ENCODE measurements at places on chromosomes 4 and X. TPM values are rescaled to one million over a fixed set of nuclear protein-coding genes. Genes with fewer than 3 reads are reported as not detected.
A peak's percentile ranks its signal among the peaks of the same experiment; 100 is the strongest.

KIT gene
- 31.0 TPM for total RNA-seq

DNA sequence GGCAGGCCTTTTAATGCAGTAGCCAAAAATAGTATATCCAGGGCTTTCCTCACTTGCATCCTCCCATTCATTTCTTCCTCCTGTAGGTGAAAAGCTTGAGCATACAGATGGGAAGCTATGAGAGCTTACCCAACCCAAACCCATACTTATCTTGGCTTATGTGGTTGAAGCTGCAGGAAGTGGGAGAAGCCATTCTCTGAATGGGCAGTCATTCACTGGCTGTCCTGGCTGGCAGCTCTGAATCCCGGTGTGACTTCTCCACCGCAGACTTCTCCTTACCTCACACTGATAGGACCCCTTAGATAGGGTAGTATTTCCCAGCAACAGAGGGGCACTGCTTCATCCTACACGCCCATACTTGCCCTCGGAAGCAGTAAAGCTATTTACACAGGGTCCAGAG is 125.4 kb downstream of the AMMECR1 start:
- no peak overlapping the region for H3K4me3 ChIP-seq
- H3K27me3 ChIP-seq, result no peaks in the 10 kb centered on the region
- no peaks in the 10 kb centered on the region for H3K36me3 ChIP-seq
- no peaks in the 10 kb centered on the region for H3K4me1 ChIP-seq
- H3K27ac ChIP-seq, result no peak overlapping the region

DNA sequence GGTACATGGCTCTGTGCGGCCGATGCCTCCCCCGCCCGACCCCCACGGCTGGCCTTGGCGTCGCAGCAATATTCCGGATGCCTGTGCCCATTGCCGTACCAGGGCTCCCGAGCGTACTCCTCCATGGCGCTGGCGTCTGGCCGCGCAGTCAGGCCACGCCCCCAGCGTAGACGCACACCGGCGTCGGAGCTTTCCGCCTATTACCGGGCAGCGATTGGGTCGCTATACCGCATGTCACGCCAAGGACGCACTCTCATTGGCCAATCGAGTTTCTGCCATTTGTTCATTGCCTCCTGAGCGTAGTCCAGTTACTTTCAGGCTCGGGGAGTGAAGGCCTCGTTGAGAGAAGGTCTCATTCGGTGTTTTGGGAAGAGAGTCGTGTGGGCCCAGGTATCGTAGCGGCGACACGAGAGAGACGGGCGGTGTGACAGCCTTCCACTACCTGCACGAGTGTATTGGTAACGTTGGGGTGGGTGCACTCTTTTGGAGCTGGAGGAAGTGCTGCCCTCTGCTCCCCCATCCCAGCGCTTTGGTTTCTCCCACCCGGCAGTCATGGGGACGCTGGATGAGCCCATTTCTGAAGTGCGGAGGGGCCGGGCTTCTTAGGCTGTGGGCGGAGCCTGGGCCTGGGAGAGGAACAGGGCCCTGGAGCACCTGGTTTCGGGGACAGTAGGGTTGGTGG is at the start of the genes PQBP1 and TIMM17B:
Gene PQBP1, plus strand, starts transcription at position 306 of the 682 bp plus-strand sequence. CDS start 580 bp downstream, outside the sequence.
Gene TIMM17B, minus strand, starts transcription at position 144 of the 682 bp plus-strand sequence. Its CDS starts 19 bp downstream, at position 125.
- H3K4me3 ChIP-seq, result peak within 1 kb of the TSS; percentile 70
- peaks cover 12% of the 10 kb centered on the region for H3K36me3 ChIP-seq
- peak within 1 kb of the TSS; percentile 94 for H3K27ac ChIP-seq
- no peaks in the 10 kb centered on the region for H3K27me3 ChIP-seq
- peaks cover 17% of the 10 kb centered on the region for H3K4me1 ChIP-seq

IQSEC2 gene
- 19.7 TPM for total RNA-seq

GRCh38 chr4:87949961-87950360 is 25.6 kb upstream of the SPP1 start:
- no peaks in the 10 kb centered on the region for H3K4me1 ChIP-seq
- H3K27me3 ChIP-seq, result no peaks in the 10 kb centered on the region
- H3K4me3 ChIP-seq, result no peak overlapping the region

- H3K36me3 ChIP-seq, result peaks cover 25% of the 10 kb centered on the region
- H3K4me3 ChIP-seq, result no peak overlapping the region
- H3K27ac ChIP-seq, result no peak overlapping the region
Measured at GRCh38 chr4:168386002-168386401, 67.5 kb upstream of the DDX60 start.

DNA sequence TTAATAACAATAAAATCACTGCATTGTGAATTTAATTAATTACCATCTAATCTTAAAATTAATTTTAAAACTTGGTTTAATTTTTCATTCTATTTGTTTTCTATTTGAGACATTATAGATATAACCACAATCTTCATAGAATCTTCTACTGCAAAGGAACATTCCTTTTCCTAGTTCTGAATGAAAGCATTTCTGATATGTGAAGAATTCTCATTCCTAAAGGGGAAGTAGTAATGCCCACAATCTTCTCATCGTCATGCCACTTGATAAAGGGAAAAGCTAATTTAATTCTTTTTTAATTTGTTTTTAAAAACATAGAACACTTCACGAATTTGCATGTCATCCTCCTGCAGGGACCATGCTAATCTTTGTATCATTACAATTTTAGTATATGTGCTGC is 23.7 kb downstream of the MGARP start:
- no peaks in the 10 kb centered on the region for H3K27me3 ChIP-seq
- no peak overlapping the region for H3K4me3 ChIP-seq
- no peak overlapping the region for H3K27ac ChIP-seq
- no peak for DNase-seq

FRMPD3 gene
- total RNA-seq, result 0.16 TPM

DNA sequence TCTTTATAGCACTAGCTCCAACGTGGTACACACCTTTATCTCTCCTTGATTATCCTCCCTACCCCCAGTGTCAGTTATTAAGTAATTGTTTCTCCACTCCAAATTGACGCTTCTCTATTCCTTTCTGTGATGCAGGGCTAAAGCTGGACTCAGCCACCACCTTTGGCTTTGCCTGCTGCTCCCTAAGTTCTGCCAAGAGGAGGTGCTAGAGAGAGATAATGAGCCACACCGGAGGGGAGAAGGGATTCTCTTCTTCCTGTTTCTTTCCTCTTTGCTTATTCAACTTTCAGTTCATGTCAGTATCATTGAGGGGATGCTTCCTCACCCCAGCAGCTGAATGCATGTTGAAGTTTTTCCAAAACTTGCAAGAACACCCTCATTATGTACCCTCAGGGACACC is 176.5 kb downstream of the GBA3 start:
- no peak overlapping the region for H3K4me3 ChIP-seq
- no peak overlapping the region for H3K27ac ChIP-seq
- no peaks in the 10 kb centered on the region for H3K4me1 ChIP-seq
- H3K27me3 ChIP-seq, result no peaks in the 10 kb centered on the region

DNA sequence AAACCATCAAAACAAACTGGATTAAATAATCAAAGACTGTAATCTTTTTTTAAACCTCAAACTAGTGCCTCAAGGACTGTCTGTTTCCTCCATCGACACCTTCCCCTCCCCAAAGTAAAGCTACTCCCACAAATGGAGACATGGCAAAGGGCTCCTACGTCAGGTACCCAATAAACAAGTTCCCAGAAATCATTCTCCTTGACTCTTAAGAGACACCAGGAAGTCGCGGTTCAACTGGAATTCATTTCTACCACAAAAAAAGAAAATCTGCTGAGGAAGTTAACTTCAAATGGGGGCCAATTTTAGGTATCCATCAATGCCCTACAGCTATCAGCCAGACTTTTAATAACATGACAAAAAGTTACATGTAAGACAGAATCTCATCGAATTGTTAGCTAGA is 2.5 kb downstream of the RPS4X start:
- H3K36me3 ChIP-seq, result peaks cover 19% of the 10 kb centered on the region
- no peaks in the 10 kb centered on the region for H3K27me3 ChIP-seq
- no peak overlapping the region for H3K4me3 ChIP-seq
- no peak overlapping the region for H3K27ac ChIP-seq

GRCh38 chr4:54032558-54033135 is 31.8 kb downstream of the CHIC2 start:
- H3K4me3 ChIP-seq, result no peak overlapping the region
- peaks cover 25% of the 10 kb centered on the region for H3K4me1 ChIP-seq
- no peaks in the 10 kb centered on the region for H3K27me3 ChIP-seq
- DNase-seq, result no peak

DNA sequence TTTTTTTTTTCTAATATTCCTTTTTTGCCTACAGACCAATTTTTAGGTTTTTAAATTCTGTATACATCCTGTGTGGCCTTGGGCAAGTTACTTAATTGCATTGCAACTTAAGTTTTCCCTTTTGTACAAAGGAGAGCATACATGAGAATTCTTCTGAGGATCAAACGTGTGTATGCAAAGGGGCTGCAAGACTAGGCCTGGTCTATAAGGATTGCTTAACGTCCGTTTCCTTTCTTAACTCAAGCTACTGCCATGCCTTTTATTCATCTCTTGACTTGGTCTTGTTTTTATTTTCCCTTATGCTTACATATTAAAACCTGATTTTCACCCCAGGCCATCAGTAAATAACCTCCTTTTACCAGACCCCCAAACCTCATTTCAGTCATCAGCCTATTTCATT is 13.6 kb downstream of the RBPJ start:
- peaks cover 34% of the 10 kb centered on the region for H3K4me1 ChIP-seq
- H3K4me3 ChIP-seq, result no peak overlapping the region
- H3K27ac ChIP-seq, result no peak overlapping the region
- no peak for DNase-seq

- no peak overlapping the region for H3K27ac ChIP-seq
- H3K4me1 ChIP-seq, result no peaks in the 10 kb centered on the region
- no peak overlapping the region for H3K4me3 ChIP-seq
- peaks cover 12% of the 10 kb centered on the region for H3K36me3 ChIP-seq
Measured at GRCh38 chrX:19956923-19957322, 33.9 kb downstream of the BCLAF3 start.

ASB11 gene
- total RNA-seq, result not detected

GRCh38 chr4:26094076-26094475 is 180.1 kb downstream of the SMIM20 start:
- H3K27me3 ChIP-seq, result no peaks in the 10 kb centered on the region
- no peak overlapping the region for H3K27ac ChIP-seq
- no peak overlapping the region for H3K4me3 ChIP-seq
- no peaks in the 10 kb centered on the region for H3K36me3 ChIP-seq
- no peaks in the 10 kb centered on the region for H3K4me1 ChIP-seq
- DNase-seq, result no peak

- DNase-seq, result no peak
- H3K4me1 ChIP-seq, result no peaks in the 10 kb centered on the region
- no peak overlapping the region for H3K4me3 ChIP-seq
- H3K27me3 ChIP-seq, result no peaks in the 10 kb centered on the region
- H3K36me3 ChIP-seq, result no peaks in the 10 kb centered on the region
Measured at GRCh38 chr4:115918149-115918548, 804.7 kb upstream of the NDST4 start.

GRCh38 chr4:79621061-79621460 is 213.0 kb upstream of the GK2 start:
- no peak overlapping the region for H3K27ac ChIP-seq
- DNase-seq, result no peak
- peaks cover 44% of the 10 kb centered on the region for H3K4me1 ChIP-seq

DNA sequence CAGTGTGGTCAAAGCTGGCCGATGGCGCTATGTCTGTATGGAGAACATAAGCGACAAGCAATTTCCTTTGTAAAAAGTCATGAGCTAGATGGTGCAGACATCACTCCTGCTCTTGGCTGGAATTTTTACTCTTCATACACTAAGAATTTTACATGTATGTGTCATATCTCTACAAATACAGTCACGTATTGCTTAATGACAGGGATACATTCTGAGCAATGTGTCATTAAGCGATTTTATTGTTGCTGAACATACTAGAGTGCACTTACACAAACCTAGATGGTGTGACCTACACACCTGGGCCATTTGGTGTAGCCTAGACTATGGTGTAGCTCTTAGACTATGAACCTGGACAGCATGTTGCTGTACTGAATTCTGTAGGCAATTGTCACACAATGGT is 185.4 kb downstream of the SOWAHB start:
- no peak for DNase-seq
- H3K27me3 ChIP-seq, result no peaks in the 10 kb centered on the region
- H3K36me3 ChIP-seq, result no peaks in the 10 kb centered on the region
- no peak overlapping the region for H3K4me3 ChIP-seq

DNA sequence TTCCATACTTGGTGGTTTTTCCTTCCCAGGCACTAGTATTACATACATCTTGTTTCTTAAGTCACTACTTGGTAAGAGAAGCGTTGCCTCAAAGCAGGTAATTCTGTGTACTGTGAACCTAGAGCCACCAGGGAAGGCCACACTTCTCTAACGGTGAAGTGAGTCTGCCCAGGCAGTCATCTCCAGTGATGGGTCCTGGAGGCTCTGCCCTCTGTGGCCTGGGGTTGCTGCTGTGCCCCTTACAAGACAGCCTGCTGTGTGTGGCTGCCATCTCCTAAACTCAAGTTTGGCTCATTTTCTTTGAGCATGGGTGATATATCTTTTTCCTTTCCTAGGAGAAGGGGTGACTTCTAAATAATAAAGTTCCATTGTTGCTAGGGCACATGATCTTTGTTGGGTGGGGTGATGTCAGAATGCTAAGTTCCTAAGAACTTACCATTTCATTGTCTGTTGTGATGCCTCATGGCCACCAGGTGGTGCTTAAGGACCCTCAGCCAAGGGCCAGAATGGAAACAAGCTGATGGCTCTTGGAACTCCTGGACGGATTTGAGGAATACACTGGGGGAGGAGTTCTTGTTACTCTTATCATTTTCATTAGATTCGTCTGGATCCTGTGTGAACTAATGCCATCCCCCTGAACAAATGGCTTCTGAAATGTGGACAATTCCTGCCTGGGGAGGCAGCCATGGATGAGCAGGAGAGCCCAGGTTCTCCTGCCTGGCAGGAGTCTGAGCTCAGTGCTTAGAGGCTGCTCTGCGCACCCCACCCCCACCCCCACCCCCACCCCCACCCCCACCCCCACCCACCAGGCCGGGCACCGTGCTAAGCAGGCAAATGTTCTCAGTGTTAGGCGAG is 41.1 kb upstream of the WDR1 start:
- no peaks in the 10 kb centered on the region for H3K27me3 ChIP-seq
- peak; percentile 86 for DNase-seq
- H3K36me3 ChIP-seq, result no peaks in the 10 kb centered on the region

IDS gene
- 97.1 TPM for total RNA-seq

CXorf65 gene
- total RNA-seq, result not detected

CAPN6 gene
- total RNA-seq, result 0.99 TPM

GLOD5 gene
- not detected for total RNA-seq

- H3K4me3 ChIP-seq, result no peak overlapping the region
- H3K36me3 ChIP-seq, result no peaks in the 10 kb centered on the region
- H3K27me3 ChIP-seq, result no peaks in the 10 kb centered on the region
- no peaks in the 10 kb centered on the region for H3K4me1 ChIP-seq
- H3K27ac ChIP-seq, result no peak overlapping the region
Measured at GRCh38 chr4:76233083-76233482, 18.4 kb upstream of the FAM47E start.

DNA sequence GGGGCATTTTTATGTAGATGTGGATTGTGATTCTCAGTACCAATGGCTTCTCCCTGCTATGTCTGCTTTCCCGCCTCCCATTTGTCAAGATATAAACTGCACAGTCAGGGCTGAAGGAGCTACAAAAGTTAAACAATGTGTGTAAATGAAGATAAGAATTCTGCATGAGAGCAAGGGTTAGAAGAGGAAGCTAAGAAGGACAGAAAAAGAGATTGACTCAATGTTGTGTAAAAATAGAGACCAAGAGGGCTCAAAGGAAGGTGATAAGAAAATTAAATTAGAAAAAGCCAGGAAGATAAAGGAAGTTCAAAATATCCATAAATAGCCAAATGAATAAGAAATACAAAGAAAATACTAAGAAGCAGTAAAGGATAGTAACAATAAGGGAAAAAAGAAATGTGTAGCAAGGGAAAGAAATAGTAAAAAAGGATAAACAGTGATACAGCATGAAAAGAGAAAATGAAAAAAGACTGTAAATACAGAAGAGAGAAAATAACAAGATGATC is 82.5 kb downstream of the AMELX start:
- DNase-seq, result no peak
- no peaks in the 10 kb centered on the region for H3K4me1 ChIP-seq
- no peaks in the 10 kb centered on the region for H3K27me3 ChIP-seq
- H3K36me3 ChIP-seq, result no peaks in the 10 kb centered on the region
- no peak overlapping the region for H3K27ac ChIP-seq

USP26 gene
- total RNA-seq, result not detected
